ENCODE measurements at places on chromosomes 1 and 21.
A peak's percentile ranks its signal among the peaks of the same experiment; 100 is the strongest.

DNA sequence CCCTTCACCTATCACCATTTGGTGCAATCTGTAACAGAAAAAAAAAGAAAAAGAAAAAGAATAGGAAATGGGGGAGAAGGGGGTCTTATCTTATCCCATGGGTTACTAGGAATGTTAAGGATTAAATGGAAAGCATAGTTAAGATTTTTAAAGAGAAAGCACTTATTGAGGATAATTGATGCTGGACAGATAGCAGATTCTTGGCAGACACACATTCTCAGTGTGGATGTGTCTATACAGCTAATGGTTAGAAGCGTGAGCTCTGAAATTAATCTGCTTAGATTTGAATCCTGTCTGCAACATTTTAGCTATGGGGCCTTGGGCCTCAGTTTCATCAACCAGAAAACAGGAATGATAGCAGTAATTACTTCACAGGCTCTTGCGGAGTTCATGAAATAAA, 67.1 kb downstream of the SSBP3 start:
- no peak for DNase-seq

DNA sequence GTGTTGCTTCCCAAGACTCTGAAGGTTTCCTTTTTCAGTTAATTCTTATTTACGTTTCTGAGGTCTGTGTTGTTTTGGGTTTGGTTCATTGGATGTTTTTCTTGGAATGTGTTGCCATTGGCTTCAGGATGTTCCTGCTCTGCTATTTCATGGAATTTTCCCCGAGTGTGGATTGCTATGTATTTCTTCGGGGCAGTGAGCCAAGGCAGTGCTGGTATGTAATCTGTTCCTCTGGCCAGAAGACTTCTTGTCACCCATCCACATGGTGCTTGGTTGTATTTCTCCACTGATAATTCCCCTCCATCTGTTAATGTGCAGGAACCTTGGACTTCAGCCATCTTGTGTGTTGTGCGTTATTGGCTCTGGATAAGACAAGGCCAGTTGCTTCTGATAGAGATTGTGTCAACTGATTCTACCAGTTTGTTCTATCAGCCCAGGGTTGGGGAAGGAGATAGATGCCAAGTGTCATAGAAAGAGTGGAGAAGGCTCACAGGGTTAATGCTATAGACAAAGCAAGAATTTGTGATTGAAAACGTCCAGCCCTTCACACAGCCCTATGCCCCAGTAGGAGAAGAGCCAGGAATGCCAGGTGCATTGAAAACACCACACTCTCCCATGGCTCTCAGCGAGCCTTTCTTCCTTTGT, 505.2 kb downstream of the PLPP3 start:
- no peak for DNase-seq

DNA sequence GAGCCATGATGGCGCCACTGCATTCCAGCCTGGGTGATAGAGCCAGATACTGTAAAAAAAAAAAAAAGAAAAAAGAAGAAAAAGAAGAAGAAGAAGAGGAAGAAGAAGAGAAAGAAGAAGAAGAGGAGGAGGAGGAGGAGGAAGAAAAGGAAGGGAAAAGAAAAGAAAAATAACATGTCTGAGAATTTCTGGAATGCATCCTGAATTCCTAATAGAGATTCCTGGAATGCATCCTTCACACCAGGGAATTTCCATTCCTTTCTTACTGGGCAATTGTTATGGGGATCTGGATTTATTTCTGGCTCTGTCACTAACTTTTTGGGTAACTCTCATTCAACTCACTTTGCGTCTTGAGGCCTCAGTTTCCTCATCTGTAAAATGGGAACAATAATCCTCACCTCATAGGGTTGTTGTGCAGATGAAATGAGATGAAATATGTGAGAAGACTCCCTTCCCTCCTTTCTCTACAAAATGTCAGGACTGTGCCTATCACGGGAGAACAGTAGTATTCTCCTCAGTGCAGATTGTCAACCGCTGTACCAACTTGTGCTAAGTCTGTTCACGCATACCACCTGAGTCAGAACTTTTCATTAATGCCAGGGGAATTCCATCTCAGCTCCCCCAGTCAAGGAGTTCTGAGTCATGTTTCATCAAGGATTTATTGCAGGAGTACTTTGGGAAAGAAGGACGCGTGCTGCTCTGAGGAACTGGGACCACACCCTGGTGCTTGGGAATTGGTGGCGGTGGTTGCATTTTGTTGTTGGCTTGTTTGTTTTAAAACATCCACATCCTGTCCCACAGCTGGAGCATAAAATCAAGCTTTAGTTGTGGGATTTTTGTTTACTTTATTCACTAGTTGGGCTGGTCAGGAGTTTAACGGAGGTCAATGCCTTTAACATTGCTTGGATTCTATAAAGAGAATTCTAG, 42.4 kb upstream of the ROR1 start:
- DNase-seq, result peak; percentile 65

DNA sequence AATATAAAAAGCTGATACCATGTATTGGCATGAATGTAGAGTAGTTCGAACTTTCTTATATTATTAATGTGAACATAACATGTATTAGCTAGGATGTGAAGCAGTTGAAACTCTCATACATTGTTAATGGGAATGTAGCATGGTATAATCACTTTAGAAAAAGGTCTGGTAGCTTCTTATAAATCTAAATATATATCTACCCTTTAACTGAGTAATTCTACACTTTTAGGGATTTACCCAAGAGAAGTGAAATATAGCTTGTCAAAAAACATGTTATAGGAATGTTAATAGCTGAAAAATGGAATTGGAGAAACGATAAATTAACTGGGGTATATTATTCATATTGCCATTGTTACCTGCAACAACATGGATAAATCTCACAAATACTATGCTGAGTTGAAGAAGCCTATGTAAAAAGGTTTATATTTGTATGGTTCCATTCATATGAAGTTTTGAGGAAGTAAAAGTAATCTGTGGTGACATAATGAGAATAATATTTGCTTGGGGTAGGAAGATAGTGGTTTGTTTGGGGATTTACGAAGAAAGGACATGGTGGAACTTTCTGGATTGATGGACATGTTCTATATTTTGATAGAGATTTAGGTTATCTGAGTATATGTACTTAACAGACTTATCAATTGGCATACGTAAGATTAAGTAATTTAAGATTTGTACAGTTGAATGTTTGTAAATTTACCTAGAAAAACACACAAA, 76.6 kb downstream of the MAST2 start:
- no peak for DNase-seq

DNA sequence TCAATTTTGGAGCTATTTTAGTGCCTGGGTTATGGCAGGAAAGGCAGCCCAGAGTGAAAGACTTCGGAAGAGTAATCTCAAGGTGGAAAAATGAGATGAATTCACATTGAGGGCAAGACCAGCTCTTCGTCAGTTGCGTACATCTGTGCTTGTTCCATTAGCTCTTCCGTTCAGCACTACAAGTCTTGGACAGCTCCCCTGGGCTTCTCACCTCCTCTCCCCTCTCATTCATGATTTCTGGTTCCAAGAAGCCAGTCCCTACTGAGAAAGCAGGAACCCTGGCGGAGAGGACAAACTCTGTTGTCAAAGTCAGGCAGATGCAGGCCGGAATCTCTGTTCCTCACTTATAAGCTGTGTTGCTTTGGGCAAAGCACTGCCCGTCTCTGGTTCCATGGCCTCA, 76.5 kb downstream of the ACTL8 start:
- peak; percentile 73 for DNase-seq

DNA sequence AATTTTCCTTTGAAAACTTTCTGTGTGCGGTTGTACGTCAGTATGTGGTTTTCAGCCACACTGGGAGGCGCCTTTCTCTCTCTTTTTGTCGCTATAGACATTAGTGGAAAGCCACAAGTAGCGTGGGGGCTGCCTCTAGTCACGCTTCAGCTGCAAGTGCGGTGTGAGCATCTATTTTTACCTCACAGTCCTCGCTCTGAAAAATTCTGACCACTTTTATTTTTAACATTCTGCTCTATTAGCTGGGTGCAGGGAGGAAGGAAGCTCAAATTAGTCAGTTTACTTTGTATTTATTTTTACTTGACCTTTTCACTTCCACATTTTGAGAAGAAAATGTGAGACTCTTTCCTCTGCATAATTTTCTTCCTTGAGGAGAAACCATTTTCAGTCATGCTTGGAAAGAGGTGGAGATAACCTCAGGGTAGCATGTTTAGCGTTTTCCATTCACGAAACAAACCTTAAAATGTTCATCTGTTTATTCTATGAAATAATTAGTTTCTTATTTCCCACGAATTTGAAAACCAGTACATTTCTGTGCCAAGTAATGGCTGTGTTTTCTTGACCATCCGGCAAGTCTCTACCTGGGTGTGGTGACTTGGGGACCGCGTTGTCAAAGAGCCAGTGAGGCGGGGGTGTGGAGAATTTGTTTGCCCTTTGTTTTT, 35.6 kb downstream of the ADARB1 start:
- no peak for DNase-seq

GRCh38 chr1:233111731-233112130, 161.3 kb downstream of the NTPCR start:
- DNase-seq, result no peak

DNA sequence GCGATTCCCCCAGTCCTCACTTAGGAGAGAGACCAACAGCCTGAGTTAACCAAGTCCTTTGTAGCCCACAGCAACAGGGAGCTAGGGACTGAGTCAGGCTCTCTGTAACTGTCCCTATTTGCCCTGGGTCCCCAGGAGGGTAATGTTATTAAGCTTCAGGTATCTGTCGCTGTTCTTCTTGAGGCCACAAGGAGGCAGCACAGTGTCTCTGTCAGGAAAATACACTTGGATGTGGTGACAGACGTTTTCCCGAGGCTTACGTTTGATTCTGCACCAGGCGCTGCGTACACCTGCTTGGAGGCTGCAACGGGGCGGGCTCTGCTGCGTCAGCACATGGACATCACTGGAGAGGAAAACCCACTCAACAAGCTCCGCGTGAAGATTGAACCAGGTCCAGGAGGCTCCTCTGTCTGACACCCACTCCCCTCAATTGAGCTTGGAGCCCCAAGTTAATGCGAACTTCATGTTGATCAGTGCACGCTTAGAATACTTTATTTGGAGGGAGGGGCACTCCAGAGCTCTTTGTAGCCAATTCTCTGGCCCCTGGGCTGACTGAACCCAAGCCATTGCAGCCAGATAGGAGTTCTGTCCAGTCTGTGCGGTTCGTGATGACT, 10.7 kb upstream of the ELF3 start:
- DNase-seq, result no peak

- DNase-seq, result no peak
Observed at GRCh38 chr1:184892116-184892515, 82.2 kb downstream of the NIBAN1 start.

- DNase-seq, result no peak
Observed at GRCh38 chr1:47703156-47703825, 265.4 kb downstream of the FOXD2 start.

GRCh38 chr21:32946654-32947053, 79.1 kb upstream of the OLIG2 start:
- DNase-seq, result no peak

GRCh38 chr1:12172042-12172851, 5.5 kb downstream of the TNFRSF1B start:
- no peak for DNase-seq

DNA sequence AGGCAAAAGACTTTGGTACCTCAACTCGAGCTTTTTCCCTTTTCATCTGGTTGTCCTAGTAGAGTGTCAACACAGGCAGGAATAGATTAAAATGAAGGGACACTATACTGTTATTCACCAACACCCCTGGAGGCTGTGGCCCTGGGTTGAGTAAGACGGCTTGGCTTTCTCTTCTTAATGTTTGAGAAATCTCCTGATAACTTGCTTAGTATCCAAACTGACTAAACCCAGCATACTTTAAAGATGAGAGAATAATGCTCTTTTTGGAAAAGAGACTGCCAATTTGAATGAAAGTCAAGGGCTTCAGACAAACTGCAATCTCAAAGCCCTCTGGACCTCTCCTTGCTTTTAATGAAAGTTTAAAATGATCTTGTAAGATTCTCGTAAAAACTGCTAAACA, 2.6 kb upstream of the SLC30A1 start:
- DNase-seq, result no peak

- no peak for DNase-seq
Observed at GRCh38 chr1:153475282-153475681, 14.8 kb upstream of the S100A7 start.

DNA sequence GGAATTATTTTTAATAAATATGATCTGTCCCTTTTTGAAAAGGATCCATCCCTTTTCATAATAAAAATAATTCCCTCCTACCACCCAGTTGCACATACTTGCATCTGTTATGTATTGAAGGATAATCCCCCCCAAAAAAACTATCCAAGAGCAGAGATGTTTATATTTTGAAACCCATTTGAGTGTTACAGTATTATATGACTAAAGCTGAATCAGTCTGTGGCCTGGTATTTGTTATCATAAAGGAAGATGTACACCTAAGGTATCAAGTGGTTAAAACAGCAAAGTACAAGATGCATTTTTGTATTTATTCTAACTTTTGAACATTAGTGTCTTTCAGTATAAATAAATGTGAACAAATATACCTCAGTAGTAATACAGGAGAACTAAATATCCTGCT, 12.7 kb upstream of the TGFB2 start:
- no peak for DNase-seq

- no peak for DNase-seq
Observed at GRCh38 chr1:92844439-92844838, 12.6 kb downstream of the RPL5 start.

- no peak for DNase-seq
Observed at GRCh38 chr21:35226968-35227744, 178.1 kb upstream of the RUNX1 start.

DNA sequence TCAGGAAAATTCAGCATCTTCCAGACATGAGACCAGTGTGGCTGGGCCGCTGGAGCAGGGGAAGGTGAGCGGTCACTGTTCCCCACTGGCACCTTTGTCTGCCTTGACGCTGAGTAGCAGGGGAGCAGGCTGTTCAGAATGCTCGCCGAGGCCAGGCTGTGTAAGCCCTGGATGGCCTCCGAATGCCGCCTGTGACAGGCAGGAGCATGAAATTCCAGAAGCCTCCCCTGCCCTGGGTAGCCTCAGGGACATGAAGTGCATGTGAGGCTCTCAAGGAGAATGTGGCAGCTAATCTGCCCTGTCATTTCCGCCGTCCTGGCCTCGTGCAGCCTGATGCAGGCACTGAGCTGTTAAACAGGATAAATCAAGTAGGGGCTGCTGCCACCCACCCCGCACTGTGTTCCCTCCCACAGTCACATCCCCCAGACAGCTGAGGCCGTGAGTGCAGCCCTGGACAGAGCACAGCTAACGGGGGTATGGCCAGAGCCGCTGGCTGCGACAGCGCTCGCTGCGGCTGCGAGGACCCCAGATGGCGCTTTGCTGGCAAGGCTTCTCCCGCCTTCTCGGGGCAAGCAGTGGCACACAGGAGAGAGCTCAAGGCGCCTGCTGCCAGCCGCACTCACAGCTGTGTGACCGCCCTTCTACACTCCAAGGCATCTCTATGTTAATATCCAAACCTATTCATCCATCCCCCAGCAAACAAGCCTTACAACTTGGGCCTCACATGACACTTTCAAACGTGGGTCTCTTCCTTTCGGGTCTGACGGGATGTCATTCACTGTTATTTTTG, 105.0 kb upstream of the COL6A1 start:
- DNase-seq, result peak; percentile 83

DNA sequence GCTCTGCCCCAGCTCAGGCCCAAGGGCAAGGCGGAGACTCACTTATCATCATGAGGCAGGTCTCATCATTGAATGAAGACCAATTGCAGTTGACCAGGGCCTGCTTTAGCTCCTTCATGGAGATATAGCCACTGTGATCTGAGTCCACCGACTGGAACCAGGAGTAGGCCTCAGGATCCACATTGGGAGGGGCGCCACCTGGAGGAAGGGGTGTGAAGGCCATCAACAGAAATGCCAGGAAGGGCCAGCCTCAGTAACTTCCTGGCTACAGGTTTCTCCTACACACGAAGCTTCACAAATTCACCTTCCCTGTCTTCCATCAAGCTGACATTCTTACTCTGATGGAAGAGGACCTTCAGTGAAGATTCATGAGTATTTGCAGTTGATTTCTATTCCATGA, 11.6 kb downstream of the PEF1 start:
- DNase-seq, result no peak

GRCh38 chr1:150560576-150561253, 11.5 kb downstream of the ADAMTSL4 start:
- no peak for DNase-seq

Data from renal cortex interstitium (tissue), 15 donors.